ENCODE measurements at places on chromosomes 4 and X.

DNA sequence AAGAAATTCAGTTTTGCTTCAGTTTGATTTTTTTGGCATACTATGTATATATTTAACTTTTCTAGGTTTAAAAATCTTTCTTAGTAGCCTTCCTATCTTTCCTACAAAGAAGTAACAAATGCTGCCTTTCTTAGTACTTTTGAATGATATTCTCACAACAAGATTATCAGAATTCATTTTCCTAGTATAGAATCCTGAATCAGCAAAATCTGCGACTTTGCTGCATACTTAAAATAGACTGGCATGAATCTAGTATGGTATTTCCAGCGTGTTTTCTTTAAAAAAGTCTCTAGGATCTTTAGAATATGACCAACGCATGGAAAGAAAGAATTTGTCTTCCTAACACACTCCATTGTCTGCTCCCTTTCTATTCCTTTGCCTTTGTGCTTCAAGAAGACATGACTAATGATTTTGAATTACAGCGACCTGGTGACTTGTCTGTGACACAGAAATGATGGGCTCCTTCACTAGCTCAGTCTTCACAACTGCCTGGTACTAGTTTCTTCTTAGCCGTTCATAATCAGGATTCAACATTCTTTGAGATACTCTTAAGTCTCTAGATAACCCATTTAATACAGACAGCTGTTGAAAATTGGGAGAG lies 349.8 kb downstream of the PPARGC1A start:
- no peak for DNase-seq

DNA sequence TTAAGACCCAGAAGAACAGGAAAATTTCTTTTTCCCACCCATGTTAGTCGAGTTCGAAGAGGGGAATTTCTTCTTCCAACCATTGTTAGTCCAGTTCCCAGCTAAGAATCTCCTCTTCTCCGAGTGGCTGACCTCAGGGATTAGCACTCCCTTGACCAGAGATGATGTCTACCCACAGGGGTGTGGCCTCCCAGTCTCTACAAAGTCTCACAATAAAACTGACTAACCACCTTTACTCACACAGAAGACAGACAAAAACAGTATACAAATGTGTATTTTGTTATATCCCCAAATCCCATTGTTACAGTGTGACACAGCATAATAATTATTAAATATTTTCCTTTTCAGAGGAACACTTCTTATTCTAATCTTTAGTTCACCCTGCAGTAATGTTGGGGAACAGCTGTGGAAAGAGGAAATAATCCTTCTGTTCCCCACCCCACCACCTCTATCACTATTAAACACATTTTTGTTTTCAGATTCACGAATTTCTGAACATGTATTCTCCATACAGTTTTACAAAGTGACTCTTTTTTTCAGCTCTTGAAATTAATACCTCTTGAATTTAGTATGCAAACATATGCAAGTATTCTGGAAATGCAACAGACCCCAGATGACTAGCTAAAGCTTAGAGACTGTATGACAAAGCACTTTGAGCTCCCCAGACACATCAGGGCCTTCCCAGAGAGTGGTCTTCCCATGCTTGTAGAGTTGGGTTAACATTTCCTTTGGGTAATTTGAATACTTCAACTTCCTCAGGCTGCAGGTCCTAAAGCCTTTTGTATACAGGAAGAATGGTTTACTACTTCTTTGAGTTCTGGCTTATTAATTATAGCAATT lies 62.5 kb upstream of the NFKB1 start:
- DNase-seq, result no peak

- peak; percentile 91 for DNase-seq
Observed at GRCh38 chr4:173522160-173522950, 7.7 kb downstream of the HAND2 start.

GRCh38 chrX:153780678-153781427 lies at the start of gene SRPK3:
Gene SRPK3 (plus strand): TSS chrX:153781041. CDS start chrX:153781087, 46 bp downstream.
- no peak for DNase-seq

GRCh38 chr4:117740736-117741135 lies 293.6 kb upstream of the NDST3 start:
- DNase-seq, result no peak

GRCh38 chrX:9189286-9189685 lies 155.4 kb upstream of the FAM9B start:
- DNase-seq, result no peak

DNA sequence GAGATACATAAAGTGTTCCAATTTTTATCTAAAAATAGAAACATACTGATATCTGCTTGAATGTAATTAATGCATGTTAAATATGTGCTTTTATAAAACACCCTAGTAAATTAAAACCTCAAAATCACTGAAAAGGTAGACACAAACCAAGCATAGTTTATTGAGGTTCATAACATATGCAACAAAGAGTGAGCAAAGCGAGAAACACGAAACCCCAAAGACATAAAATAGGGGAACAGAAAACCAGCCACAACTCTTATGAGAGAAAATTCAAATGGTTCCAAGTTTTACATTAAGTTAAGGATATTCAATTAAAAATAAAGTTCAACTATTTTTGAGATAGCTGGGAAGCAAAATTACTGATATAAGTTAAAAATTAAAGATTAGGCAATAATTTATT lies 336.4 kb upstream of the AGA start:
- no peak for DNase-seq

GRCh38 chr4:52711834-52712250 lies 39.4 kb downstream of the ERVMER34-1 start:
- no peak for DNase-seq

DNA sequence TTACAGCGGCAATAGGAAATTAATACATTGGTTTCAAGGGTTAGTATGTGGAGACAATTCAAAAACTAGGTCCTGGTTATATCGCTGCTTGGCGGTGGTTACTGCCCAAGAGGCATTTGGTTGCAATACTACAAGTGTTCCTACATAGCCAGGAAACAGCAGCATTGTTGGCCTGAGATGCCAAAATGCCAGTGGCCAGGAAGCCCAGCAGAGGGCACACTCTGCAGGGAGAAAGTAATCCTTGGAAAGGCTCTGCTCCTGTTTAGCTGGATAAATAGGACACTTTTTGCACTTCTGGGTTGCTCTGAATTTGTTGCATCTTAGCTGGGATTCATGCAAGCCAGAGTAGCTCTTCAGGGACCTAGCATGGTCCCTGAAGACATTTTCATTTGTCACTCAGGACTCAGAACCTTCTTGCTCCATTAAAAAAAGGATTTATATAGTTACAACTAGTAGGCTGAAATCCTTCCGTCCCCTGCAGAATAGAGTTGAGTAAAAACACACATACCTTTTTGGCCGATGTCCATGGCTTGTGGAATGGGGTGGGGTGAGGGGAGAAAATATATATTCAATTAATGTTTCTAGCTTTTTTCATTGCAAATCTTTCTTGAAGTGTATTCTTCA lies 8.1 kb upstream of the GPR119 start:
- no peak for DNase-seq

DNA sequence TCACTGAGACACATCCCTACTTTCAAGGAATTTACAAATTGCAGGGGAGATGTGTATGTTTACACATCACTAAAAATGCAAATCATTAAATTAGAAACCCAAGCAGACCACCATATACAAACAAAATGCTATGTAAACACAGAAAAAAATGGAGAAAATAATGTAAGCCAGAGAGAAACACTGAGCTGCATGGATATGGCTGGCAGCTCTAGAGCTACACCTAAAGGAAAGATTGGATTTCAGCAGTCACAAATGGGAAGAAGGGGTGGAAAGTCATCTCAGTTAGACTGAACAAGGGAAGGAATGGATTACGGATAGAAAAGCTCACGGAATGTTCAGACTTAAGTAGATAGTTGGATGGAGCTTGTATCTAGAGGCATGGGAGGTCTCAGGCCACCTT lies 186.3 kb downstream of the MOSPD2 start:
- peak; percentile 9 for DNase-seq

- no peak for DNase-seq
Observed at GRCh38 chr4:12697970-12698369, 786.2 kb downstream of the RAB28 start.

GRCh38 chrX:94560930-94561329 lies 886.9 kb downstream of the FAM133A start:
- no peak for DNase-seq

DNA sequence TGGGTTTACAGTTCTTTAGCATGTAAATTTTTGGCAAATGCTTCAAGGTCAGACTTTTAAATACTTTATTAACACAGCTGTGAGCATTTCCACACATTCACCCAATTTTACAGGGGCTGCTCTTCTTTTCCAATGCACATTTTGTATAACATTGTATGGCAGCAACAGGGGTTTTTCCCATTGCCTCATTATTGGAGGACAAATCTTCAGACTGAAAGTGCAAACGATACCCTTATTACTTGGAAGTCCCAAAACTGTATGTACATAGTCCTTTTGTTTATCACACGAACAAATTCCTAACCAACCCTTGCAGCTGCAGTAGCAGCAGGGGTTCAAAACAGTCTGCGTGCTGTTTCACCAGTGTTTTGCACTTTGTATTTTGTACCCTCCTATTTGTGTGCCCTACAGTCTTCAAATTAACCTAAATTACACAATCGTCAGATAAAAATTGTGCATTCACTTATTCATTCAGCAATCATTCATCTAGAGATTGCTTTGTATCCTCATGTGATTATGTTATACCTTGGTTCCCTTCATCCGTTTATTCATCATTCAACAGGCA lies 330.7 kb upstream of the RASGEF1B start:
- DNase-seq, result no peak

DNA sequence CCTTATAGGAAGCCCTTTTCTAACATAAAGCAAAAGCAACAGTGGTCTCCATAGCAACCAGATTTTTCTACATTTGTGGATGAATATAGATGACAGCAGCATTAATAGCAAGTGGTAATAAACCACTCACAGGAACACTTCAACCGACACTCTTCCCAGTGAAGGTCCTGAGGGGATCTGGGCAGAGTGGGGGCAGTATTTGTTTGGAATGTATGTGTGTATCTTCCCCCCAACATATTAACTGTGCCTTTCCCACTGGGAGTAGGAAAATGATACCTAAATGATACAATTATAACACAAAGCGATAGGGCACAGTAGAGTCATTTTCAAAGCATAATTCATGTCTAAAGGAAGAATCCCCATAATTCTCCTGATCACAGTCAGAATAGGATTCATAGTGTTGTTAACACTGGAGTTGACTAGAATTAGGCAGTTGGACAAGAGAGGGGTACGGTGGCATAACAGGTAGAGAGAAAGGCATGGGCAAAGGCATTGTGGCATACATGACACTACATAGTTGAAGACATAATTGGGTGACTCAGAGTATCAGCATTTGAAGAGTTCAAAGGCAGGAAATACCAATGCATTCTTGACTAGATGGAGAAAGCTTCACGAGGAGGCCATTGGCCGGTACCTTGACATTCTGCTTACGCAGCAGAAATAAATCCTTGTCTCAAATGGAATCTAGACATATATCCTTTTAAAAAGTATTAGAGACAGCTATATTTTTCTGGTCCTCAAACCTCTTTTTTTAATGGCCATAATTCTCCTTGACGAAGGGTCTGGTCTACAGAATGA lies 15.2 kb downstream of the CAPN6 start:
- no peak for DNase-seq

DNA sequence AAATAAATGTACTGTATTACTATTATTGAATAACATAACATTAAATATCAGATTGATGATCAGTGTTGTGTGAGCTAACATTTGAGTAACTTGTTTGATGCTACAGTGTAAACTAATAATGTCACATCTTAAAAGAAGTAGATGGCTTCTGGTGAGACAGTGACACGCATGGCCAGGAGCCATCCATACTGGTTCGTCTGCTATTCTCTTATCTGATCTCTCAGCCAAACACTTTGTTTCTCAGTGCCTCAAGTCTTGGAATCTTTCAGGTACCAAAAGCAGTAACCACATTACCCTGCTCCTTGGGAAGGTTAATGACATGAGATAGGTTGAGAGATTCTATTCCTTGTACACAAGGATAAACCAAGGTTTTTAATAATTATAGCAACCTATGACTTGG lies 198.1 kb upstream of the IGFBP7 start:
- no peak for DNase-seq

- DNase-seq, result no peak
Observed at GRCh38 chr4:169054879-169055278, 44.8 kb upstream of the CBR4 start.

GRCh38 chr4:115152965-115153364 lies 39.5 kb upstream of the NDST4 start:
- DNase-seq, result no peak

GRCh38 chrX:103405009-103405333 lies 28.6 kb downstream of the BEX3 start:
- no peak for DNase-seq

DNA sequence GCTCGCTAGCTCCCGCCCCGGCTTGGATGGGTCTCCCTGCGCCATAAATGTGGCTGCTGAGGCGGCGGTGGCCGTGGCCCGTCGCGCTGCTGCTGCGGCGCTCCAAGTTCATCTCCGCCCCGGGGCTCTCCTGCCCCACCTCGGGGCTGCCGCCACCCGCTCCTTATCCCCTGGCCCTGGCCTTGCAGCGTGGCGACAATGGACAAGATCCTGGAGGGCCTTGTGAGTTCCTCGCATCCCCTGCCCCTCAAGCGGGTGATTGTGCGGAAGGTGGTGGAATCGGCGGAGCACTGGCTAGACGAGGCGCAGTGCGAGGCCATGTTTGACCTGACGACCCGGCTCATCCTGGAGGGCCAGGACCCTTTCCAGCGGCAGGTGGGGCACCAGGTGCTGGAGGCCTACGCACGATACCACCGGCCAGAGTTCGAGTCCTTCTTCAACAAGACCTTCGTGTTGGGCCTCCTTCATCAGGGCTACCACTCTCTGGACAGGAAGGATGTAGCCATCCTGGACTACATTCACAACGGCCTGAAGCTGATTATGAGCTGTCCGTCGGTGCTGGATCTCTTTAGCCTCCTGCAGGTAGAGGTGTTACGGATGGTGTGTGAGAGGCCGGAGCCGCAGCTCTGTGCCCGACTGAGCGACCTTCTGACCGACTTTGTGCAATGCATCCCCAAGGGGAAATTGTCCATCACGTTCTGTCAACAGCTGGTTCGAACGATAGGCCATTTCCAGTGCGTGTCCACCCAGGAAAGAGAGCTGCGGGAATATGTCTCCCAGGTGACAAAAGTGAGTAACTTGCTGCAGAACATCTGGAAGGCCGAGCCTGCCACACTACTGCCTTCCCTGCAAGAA lies 763 bp downstream of the USP38 start:
- peak; percentile 23 for DNase-seq

GRCh38 chr4:158605393-158605792 lies 66.3 kb downstream of the C4orf46 start:
- DNase-seq, result no peak

GRCh38 chrX:9578083-9578779 lies 113.4 kb downstream of the TBL1X start:
- no peak for DNase-seq

- no peak for DNase-seq
Observed at GRCh38 chrX:21691512-21692018, 33.4 kb upstream of the KLHL34 start.

DNA sequence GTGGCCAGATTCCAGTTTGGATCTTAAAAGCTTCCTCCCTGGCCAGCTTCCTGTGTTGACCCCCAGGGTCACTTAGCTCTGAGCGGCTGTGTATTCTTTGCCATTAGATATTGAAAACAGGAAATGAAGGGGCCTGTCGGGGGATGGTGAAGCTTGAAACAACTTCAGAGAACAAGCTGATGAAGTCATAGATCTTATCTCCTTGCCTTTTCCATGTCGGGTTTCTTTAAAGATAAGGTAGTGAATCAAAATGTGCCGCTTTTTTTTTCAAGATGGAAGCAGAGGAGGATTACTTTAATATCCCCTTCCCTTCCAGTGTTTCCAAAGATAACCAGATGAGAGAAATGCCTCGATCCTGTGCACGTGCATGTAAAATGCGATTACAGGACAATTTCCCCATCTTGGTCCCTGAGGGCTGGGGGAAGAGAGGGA lies 508.5 kb downstream of the MID1IP1 start:
- no peak for DNase-seq

GRCh38 chr4:126238013-126238412 lies 923.3 kb downstream of the FAT4 start:
- DNase-seq, result no peak

GRCh38 chrX:40784516-40785151 lies 49.3 kb upstream of the MED14 start:
- no peak for DNase-seq

Data from hindlimb muscle (tissue), 1 donor.